ENCODE measurements at places on chromosomes 3 and 15.

DNA sequence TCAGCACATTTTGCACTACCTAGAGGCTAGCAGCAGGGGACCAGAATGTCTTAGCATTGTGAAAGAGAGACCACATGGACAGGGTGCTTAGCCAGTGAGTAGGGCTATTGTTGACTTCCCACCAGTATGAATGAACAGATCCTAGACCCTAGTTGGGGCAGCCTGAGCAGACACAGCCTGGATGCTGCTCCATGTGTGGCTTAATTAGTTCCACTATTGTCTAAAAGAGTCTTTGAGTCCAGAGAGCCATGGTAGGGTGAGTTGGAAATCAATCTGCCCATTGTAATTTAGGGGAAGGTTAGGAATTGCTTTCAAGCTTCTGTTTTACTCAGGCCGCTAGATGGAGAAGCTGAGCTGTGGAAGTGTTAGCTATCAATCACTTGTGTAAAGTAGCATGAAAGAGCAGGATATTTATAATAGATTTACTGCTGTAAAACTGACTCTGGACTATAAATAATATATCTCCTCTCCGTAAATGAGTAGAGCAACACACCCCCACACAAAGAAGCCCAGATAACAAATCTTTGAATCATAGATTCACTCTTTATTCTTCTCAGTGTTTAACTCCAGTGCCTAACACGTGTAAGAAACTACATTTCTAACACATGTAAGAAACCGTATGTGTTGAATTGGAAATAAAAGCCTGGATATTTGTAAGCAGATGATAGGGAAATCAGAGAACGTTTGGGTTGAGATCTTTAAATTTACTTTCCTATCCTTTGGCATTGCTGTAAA lies 4.1 kb upstream of the GCSAM start:
- DNase-seq = peak; percentile 68

DNA sequence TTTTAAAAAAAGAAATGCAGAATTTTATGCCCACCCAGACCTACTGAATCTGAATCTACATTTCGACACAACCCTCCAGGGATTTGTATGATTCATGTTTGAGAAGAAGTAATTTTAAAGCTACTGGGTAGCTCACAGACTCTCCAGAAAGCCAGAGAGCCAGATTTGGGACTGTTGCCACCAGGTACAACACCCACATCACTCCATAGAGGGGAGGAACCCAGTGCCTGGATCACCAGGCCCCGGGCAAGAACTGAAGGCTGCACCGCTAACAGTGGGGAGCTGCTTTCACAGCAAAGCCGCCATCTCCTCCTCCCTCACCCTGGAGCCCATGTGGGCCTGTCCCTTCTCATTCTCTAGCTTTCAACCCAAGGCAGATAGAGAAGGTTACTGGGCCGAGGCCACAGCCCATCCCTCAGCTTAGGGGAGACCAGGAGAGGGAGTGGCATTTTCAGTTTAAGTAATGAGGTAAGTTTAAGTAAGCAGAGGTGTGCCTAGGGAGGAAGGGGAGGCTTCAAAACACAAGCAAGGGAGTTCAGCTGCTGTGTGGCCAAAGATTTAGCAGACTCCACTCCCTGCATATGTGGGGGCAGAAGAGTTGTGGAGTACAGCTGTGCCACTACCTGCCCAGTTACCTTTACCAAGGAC lies 109.8 kb downstream of the IL12A start:
- DNase-seq = no peak

DNA sequence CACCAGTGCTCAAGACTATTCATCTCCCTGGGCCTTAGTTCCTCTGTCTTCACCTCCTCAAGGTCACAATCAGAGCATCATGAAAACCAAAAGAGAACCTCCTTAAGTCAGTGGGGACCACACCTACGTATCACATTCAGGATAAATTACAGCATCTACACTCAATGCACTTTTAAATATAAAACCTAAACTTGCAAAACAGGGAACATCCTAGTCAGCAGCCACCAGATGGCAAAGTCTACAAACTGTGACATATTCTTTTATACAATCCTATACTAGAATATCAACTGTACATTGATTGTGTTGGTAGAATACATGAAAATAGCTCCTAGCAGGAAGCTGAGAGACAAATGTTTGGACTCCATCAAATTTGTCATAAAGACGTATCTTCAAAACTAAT lies 7.9 kb downstream of the KIF9 start:
- no peak for DNase-seq

GRCh38 chr3:188465311-188465710 lies 311.4 kb downstream of the LPP start:
- DNase-seq = no peak

GRCh38 chr3:43770426-43771103 lies 79.8 kb downstream of the ABHD5 start:
- DNase-seq = peak; percentile 52

- no peak for DNase-seq
Observed at GRCh38 chr15:94272251-94272898, 41.0 kb downstream of the MCTP2 start.

GRCh38 chr15:43253431-43254403 lies 13.0 kb downstream of the TGM5 start:
- DNase-seq = peak; percentile 62

DNA sequence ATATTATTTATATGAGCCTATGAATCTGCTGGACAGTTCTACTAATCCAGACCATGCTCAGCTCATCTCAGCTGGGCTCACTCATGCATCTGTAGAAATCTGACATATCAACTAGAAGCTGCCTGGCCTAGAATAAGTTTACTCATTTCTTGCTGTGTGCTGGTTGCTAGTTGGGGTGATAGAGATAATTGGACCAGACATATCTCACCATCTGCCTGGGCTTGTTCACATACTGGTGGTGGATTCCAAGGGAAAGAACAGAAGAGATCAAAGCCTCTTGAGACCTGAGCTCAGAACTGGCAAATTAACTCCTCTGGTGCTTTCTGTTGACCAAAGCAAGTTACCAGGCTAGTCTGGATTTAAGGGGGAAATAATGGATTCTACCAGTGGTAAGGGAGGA lies 109.1 kb downstream of the NSUN3 start:
- no peak for DNase-seq

All from activated CD4-positive, alpha-beta T cell treated with anti-CD3 and anti-CD28 coated beads for 36 hours (primary cell).